Left lung (tissue), 14 donors: ENCODE measurements at places on chromosomes 7 and 10.

GRCh38 chr7:135538376-135538775, 19.3 kb upstream of the NUP205 start:
- peak; percentile 45 for DNase-seq

DNA sequence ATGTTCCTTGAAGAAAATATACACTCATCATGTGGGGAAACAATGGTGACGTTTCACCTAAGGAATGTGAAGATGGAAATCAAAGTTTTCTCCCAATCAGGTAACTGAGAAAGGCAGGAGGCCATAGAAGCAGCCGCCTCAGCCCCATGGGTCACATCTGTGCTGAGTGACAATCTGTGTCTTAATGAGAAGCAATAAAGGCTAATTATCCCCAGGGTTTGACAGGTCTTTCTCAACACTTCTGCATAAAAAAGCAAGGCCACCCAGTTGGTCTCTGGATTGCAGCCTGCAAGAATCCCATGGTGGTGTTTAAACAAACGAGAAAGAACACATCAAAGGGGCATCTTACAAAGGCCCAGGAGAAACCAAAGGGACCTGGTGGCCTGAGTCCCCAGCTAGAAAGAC, 91.1 kb upstream of the TNS3 start:
- no peak for DNase-seq

- DNase-seq = peak; percentile 34
Observed at GRCh38 chr10:79380125-79380945, 33.1 kb downstream of the PPIF start.

GRCh38 chr10:124222318-124222987, 129.1 kb upstream of the CHST15 start:
- no peak for DNase-seq

- DNase-seq = no peak
Observed at GRCh38 chr7:111108000-111108399, 17.1 kb downstream of the LRRN3 start.

DNA sequence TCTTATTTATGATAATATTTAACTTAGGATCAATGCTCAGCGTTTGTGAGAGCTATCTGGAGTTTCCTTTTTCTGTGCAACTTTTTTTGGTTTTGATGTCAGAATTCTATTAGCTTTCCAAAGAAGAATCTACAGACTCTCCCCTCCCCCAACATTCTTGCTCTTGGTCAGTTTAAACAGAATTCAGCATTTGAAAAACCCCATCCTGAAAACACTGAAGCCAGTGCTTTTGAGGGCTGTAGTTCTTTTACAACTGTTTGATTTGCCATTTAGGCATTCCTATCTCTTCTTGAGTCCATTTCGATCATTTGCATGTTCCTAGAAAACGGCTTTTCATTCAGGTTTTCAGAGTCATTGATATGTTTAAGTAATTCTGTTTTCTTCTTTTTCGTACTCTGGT, 15.6 kb upstream of the CXCL12 start:
- DNase-seq = no peak

DNA sequence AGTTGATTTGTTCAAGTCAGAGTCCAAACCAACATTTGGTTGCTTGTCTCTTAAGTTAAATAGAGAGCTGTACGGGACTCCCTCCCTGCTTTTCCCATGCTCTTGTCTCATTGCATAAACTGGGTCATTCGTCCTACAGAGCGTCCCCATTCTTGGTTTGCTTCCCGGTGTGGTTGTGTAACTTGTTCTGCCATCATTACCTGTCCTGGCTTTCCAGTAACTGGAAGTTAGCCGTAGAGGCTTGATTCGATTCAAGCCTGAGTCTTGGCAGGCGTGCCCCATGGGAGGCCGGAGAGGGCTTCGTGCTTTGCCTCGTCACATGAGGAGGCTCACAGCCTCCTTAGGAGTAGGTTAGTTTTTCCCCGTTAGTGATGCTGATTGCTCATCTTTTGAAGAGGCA, 40.2 kb downstream of the FBH1 start:
- no peak for DNase-seq

- DNase-seq = no peak
Observed at GRCh38 chr10:35937546-35937945, 295.4 kb upstream of the FZD8 start.

- peak; percentile 64 for DNase-seq
Observed at GRCh38 chr10:133224756-133225372, 5.2 kb upstream of the UTF1 start.

GRCh38 chr7:123823898-123824753, 20.8 kb upstream of the HYAL4 start:
- no peak for DNase-seq

DNA sequence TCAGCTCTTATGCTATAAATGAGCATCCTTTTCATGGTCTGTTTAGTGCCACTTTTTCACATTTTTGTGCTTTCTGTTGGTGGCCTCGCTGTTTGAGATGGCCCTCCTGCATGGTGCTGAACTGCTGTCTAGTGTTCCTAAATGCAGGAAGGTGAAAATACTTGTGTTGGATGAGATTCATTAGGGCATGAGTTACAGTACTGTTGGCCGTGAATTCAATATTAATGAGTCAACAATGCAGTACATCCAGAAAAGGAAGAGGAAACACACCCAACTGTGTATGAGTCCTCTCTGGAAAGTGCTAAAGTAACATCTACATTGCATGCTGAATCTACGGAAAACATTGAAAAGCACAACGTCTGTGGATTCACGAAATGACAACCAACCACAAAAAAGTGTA, 124.0 kb downstream of the HERPUD2 start:
- no peak for DNase-seq

- DNase-seq = no peak
Observed at GRCh38 chr10:95493862-95494261, 67.3 kb downstream of the SORBS1 start.

GRCh38 chr7:84237533-84238173, 43.1 kb upstream of the SEMA3A start:
- DNase-seq = no peak

DNA sequence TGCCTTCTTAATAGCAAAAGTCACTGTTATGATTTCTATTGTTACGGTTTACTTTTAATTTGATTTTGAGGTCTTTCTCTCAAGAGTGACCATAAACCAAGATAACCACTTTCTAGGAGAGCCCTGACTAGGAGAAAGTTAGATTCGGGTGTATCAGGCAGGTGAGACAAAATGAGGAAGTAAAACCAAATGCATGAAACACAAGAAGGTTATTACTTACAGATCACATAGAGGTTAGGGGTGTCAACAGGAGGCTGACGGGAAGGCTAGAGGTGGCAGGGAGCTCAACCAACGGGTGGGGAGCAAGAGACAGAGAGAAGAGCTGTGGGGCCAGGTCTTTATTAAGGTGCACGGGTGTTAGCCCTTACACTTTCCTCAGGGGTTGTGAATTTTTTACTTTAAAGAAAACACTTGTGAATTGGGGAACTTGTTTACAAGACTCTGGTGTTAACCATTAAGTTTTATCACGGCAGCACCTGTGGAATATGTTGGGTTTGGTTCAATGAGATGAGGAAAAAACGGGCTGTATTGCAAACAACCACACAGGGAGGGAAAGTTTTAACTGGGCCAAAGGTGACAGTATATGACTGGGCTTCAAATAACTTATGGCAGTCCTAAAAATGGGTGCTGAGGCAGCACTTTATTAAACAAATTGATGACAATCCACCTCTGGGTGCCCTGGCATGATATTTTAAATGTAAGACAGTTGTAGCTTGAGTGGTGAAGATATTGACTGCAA, 154.9 kb downstream of the SDHAF3 start:
- DNase-seq = no peak
